Mesothelial cell of epicardium (in vitro differentiated cells): ENCODE measurements at places on chromosomes 2 and 18.

DNA sequence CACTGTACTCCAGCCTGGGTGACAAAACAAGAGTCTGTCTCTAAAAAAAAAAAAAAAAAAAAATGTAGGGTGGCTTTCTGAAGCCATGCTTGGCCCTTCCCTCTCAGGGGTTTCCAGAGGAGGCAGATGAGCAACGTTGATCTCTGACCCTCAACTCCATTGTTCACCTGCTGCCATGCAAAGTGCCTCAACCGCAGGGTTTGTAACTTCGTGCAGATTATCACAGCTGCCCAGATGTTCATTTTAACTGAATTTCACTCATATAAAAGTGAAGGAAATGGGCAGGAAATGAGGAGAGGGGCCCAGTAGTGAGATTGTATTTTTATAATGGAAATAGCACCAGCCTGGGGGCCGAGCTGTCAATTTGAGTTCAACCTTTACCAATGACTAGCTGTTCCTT is 14.9 kb upstream of the B3GNT2 start:
- no peak for DNase-seq

DNA sequence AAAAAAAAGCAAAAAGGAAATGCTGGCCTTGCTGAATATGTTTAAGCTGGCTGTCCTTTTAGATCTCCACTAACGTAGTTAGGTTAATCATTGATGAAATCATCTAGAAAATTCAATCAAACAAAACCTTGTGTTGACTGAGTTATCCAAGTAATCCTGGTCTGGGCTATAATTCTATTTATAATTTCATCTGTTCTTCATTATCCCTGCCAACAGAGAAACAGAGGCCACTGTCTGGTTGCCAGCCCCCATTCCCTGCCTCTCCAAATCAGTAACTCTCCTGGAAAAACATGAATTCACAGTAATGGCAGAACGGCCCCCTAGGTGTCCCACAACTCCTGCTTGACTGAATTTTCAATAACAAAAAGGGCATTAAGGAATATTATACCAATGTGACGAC is 24.6 kb downstream of the DOCK10 start:
- DNase-seq = no peak

DNA sequence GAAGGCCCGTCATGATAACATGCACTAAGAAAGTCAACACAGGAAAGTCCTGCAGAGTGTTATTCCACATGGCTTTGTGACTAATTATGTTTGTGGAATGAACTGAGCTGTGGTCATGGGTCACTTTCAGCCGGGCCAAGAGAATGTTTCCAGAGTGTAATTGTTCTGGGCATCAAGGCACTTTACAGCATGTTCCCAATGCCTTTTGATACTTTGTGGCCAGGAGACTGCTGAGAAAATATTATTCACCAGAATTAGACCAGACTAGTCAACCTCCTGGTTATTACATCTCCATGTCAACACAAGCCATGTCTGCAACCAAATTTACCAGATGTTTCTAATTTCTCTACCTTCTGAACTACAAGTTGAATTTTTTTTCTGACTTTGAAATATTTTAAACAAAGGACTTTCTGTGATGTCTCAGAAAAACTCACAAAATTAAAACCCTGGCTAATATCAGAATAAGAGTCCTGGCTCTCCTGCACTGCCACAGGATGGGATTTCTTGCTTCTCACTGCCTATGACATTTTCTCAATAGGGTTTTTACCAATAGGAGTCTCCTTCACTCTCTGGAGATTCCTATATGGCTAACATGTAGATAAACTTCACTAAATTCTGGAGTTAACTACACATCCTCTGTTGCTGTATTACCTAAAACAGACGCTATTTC is 90.6 kb upstream of the WDR75 start:
- DNase-seq = no peak

GRCh38 chr2:8376603-8377410 is 305.0 kb upstream of the ID2 start:
- DNase-seq = no peak
